NCI-H1694 treated with DMSO at 0.1 percent for 48 hours (cell line): ENCODE measurements at places on chromosomes 3 and 15.

- no peak for DNase-seq
These were observed 116.9 kb downstream of the POLR2M start for GRCh38 chr15:57823325-57823882.

DNA sequence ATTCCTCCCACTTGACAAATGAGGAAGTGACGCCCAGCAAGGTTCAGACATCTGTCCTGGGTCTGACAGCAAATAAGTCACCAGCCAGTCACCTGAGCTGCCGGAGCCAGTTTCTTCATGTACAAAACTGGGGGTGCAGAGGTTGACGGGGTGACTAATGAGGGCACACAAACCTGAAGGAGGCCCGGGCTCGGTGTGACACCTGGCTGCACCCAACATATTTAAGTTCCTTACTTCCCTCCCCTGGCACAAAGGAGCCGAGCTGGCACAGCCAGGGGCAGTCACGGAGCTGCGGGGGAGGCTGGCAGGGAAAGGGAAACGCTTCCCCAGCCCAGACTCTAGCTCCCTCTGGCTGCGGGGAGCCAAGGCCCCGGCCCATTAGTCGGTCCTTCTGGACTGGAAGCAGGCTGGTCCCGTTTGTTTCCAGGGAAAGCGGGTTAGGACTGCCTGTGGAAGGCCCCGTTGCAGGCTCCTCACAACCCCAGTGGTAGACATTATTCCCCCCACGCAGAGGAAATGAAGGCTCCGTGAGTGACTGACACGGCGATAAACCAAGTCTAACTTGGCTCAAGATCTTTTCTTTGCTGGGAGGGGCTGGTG, 2.3 kb downstream of the FBXL22 start:
- peak; percentile 29 for DNase-seq

GRCh38 chr3:32303977-32304881, 65.7 kb downstream of the CMTM8 start:
- DNase-seq = peak; percentile 35

- DNase-seq = no peak
These were observed 87.8 kb upstream of the RNU6-1 start for GRCh38 chr15:67927501-67928168.

- peak; percentile 50 for DNase-seq
These were observed 1.3 kb upstream of the ETV5 start for GRCh38 chr3:186109897-186110803.

- DNase-seq = no peak
These were observed 62.2 kb upstream of the PAQR5 start for GRCh38 chr15:69236505-69236904.

DNA sequence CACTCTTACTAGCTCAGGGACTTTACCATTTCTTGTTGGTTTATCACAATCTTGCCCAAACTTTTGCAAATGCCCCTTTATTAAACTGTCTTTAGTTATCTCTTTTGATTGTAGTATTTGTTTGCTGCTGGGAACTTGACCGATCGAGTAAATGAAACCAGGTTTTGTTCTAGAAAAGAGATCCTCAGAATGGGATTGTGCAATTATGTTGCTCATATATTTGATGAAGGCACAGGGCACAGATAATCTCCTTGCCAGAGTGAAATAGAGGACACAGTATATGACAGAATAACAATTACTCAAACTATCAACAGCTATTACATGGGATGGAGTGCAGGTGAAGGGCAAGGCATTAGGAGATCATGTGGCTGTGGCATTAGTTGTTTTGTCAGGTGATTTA, 216.6 kb upstream of the RASGRP1 start:
- DNase-seq = no peak

DNA sequence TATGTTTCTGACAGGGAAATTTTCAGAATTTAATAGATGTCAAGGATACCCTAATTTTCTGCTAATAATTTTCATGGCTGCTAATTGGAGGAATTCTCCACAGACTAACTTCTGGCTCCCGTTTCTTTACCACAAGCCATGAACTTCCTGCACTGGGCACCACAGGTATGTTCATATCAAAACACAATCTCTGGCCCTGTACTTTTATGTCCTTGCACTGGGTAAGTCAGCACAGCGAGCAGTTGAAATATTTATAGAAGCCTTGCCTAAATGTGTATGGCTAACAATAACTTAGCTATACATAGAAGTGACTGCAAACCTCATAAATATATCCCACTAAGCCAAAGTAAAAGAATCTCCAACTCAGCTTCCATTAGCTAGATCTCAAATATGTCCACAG, 246.9 kb downstream of the ZIC1 start:
- DNase-seq = no peak

- DNase-seq = no peak
These were observed 149.5 kb downstream of the GREM1 start for GRCh38 chr15:32867313-32867626.

DNA sequence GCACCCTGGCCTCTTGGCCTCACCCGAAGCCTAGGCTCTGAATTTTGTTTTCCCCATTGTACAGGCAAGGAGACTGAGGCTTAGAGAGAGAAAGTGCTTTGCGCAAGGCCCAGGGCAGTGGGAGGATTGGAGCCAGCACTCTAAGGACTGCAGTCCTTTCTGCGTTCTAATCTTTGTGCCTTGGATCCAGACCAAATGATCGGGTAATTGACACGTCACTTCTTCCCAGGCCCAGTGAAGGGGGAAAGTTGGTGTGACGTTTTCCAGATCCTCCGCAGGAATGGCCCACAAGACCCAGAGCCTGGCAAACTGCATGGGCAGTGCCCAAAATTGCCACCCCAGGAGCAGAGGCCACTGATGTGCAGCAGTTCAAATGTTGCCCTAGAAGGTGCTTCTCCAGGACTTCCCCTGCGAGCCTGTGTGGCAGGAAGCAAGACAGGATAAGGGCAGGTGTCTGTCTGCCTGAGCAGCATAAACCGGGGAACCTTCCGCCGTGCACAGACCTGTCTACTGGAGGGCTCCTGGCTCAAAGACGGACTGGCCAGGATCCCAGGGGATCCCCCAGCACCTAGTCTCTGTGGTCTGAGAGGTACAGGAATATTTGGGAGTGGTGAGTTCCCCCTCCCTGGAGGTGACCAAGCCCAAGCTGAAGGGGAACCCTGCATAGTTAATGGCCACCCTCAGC, 194.5 kb upstream of the TLE3 start:
- no peak for DNase-seq

DNA sequence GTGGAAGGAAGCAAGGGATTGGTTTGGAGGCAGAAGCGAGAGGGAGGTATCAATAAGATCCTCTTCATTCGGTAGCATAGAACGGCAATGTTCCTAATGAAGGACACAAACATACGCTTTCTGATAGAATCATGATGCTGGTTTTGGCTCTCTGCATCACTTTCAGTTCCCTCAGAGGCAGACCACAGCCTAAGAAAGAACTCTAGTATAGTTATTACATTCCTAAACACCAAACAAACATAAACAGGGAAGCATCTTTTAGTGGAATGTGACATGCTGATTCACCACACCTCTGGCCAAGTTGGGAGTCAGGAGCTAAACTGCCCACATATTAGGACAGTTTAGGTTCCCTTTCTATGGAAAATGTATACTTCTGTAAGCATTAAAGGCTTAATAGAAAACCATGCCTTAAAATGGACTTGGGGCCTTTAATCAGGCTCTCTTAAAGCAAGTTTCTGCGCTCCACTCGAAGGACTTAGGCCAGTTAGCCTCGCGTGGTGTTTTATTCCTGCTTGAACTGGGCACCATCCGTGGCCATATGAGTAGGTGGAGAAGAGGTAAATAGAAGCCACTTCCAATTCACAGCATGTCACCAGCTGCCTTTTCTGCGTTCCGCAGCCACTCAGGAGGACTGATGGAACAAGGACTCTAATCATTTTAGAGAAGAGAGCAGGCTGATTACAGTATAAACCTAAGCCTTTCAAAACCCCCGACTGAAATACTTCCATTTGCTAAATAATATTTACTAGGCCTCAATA, 53.7 kb downstream of the CD47 start:
- no peak for DNase-seq

- DNase-seq = no peak
These were observed 29.9 kb upstream of the MFSD1 start for GRCh38 chr3:158771982-158772381.

GRCh38 chr3:25663347-25663868, 1.3 kb downstream of the TOP2B start:
- no peak for DNase-seq

GRCh38 chr15:94305133-94305532, 73.8 kb downstream of the MCTP2 start:
- no peak for DNase-seq

DNA sequence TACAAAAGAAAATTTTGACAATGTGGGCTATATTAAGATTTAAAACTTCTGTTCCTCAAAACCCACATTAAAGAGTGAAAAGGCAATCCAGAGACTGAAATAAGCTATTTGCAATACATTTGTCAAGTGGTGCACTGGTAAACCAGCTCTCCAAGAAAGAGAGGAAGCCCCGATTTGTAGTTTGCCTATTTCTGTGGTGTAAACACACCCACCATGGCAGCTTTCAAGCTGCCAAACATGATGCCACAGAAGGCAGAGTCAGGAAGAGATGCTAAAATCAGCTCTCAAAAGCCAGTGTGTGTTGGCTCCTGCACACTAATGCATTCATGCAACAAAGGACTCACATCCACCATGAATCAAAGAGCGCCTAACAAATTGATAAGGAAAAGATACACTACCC, 17.5 kb downstream of the RFTN1 start:
- no peak for DNase-seq

- no peak for DNase-seq
These were observed 67.6 kb upstream of the GCNT3 start for GRCh38 chr15:59543721-59544547.

DNA sequence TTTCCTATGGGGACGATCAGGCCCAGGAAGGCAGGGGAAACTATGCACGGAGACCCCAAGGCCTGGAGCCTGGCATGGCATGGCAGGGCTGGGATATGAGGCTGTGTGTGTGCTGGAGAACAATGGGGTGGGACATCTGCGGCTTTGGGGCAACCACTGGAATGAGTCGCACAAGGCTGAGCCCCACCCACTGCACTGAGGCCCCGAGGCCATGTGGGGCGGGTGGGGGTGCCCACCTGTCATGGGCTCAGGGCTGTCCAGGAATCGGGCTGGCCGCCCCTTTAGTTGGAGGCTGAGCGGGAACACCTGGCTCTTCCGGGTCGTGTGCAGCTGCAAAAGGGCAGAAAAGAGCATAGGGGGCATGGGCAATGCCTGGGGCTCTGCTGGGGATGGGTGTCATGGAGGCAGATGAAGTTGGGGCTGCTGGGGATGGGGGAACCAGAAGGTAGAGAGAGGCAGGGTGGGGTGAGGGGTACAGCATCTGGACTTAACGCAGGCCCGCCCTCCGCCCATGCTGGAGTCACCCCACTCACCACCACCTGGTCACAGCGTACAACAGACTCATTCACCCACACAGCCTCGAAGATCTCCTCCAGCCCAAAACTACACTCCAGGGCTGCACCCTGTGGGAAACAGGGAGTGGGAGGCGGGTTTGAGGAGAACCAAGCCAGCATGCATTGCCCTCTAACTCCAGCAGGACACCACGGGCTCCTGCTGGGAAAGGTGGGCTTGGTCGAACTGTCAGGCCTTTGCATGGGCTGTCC, 31.1 kb downstream of the PLXND1 start:
- no peak for DNase-seq

DNA sequence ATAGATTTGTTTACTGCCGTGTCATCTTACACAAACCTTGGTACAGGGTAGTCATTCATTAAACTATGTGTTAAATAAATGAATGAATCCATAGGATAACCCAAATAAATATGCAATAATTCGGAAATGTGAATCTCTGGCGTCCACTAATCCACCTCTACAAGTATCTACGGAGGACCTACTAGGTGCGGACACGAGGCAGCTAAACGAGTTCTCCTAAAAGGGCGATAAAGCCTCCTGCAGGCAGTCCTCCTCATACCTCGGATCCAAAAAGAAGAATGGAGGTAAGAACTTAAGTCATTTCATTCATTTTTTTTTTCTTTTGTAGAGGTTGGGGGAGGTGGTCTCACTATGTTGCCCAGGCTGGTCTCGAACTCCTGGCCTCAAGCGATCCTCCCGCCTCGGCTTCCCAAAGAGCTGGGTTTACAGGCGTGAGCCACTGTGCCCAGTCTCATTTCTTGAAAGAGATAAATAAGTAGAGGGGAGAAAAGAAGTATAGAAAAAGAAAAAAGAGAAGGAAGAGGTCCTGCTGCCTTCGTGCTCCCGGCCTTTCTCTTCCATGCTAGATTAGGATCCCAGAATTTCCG, 706 bp upstream of the RPL35A start:
- no peak for DNase-seq

DNA sequence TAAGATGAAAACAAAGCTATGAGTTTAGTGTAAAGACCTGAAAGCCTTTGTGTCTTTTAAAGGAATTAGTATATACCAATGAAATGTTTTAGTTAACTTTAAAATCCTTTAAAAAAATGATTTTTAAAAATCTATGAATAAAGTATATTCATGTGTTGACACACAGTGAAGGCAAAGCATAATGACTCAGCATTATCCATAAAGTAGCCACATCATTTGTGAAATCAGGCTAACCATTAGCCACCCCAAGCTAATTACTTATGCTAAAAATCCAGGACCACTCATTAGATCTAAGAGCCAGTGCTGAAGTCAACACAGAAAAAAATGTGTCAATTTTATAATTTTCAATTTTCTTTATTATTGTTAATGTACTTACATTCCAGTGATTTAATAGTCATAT, 310.2 kb downstream of the TBC1D5 start:
- no peak for DNase-seq

DNA sequence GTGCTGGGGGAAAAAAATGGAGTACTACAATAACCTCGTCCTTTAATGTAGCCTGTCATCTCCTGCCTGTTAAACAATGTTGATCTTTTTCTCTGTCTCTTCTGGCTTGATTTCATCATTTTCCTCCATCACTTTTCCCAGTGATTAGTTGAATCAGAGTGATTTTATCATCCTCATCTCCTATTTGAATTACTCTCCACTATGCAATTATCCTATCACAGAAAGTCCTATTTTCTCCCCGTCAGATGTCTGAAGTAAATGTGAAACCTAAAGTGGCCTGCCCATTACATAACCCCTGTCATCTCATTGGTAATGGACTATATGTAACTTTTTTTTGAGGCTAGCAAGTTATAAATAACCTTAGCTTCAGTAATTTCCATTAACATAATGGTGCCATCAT, 201.8 kb downstream of the CACNA2D3 start:
- DNase-seq = no peak

DNA sequence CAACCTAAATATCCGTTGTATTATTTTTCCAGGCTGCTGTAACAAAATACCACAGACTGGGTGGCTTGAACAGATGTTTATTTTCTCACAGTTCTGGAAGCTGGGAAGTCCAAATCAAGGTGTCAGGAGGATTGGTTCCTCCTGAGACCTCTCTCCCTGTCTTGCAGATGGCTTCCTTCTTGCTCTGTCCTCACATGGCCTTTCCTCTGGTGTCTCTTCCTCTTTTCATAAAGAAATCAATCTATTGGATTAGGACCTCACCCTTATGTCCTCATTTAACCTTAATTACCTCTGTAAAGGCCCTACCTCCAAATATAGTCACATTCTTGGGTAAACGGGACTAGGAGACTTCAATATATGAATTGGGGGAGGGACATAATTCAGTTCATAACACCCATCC, 89.2 kb upstream of the PLCL2 start:
- no peak for DNase-seq

DNA sequence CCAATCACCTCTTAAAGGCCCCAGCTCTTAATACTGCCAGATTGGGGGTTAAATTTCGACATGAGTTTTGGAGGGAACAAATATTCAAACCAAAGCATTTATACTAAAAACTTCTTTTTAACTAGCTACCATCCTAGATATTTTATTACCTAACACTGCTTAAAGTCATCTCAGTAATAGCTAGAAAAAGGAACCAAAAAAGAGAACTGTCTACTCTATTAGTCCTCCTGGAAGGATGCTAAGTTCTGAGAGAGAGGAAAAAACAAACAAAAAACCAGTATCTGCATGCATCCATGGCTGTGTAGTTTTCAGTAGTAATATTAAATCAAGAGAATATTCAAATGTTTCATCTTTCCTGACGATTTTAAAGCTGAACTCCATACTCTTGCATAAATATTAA, 5.8 kb downstream of the CPOX start:
- DNase-seq = no peak
